ENCODE measurements at places on chromosomes 7 and 10.

- no peak for DNase-seq
Measured at GRCh38 chr10:113390896-113391295, 162.0 kb upstream of the HABP2 start.

GRCh38 chr10:61066661-61067344 is 122.8 kb upstream of the RHOBTB1 start:
- no peak for DNase-seq

DNA sequence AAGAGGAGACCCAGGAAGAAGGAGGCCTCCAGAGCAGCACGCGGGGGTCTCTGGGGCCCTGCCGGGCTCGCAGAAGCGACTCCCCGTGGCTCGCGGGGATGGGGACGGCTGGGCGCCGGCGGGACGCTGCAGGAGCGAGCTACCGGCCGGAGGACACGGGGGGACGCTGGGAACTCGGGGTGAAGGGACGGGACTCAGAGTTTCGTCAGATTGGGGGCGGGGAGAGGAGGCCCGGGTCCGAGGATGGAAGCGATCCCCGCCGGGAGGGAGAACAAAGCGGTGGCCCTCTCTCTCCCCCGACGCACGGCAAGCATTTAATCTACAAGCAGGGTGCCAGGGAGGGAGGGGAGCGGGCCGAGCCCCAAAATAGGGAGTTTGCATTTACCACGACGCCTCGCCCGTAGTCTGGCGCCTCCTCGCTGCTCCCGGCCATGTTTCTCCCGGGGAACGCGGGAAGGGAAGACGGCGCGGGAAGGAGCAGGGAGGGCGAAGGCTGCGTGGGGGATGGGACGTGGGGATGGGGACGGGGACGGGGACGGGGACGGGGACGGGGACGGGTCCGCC is at the start of gene PRTFDC1:
PRTFDC1 (minus strand) TSS at position 464 of the 564 bp plus-strand sequence; CDS start at position 433, 31 bp downstream.
- DNase-seq = peak; percentile 49

- no peak for DNase-seq
Measured at GRCh38 chr10:133115453-133115842, 27.7 kb downstream of the ADGRA1 start.

DNA sequence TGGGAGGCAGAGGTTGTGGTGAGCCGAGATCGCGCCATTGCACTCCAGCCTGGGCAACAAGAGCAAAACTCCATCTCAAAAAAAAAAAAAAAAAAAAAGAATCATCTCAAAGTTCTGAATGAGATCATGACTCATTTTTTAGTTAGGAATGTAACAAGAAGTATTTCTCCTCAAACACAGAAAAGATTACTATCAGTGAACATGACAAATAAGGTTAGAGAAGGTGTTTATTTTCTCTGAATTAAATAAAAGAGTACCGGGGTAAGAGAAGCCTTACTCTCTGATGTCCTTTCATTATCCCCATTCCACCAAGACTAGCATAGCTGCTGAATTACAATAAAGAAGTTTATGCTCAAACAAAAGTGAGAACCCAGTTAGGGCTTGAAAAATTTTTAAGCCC is 50.1 kb downstream of the IPMK start:
- peak; percentile 14 for DNase-seq

GRCh38 chr10:103651783-103652476 is 158.4 kb downstream of the NEURL1 start:
- no peak for DNase-seq

DNA sequence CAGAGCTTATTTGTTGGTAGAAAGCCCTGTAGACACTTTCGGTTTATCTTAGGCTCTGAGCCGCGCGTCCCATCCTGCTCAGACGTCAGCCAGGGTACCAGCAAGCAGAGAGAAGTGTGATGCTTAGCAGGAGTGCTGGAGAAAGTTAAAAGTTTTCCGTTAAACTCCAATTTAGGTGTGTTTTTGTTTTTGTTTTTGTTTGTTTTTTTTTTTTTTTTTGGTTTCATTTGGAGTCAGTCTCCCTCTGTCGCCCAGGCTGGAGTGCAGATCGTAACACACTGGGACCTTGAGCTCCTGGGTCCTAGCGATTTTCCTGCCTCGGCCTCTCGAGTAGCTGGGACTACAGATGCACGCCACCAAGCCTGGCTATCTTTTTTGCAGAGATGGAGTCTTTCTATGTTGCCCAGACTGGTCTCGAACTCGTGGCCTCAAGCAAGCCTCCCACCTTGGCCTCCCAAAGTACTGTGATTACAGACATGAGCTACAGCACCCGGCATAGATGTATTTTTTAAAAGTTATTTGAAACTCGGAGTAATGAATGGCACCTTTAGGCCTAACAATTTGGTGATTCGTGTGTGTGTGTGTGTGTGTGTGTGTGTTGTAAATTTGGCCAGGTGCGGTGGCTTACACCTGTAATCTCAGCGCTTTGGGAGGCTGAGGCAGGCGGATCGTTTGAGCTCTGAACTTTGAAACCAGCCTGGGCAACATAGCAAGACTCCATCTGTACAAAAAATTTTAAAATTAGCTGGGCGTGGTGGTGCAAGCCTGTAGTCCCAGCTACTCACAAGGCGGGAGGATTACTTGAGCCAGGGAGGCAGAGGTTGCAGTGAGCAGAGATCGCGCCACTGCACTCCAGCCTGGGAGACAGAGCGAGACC is 1.3 kb upstream of the HIP1 start:
- peak; percentile 48 for DNase-seq

DNA sequence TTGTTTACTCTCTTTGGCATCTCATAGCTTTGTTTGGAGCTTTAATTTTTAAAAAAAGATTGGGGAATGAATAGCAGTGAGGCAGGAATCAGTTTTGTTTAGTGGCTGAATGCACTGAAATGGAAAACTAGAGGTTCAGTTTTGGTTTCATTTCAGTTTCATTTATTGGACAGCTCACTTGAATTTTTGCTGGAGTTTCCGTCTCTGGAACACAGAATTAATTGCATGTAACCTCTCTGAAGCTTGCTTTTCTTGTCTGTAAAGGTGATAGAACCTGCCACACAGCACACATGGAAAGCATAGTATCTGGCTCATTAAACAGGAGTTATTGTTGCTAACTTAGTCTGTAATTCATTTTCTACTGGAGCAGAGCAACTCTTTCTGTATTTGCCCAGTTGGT is 7.1 kb downstream of the GRM8 start:
- DNase-seq = no peak

DNA sequence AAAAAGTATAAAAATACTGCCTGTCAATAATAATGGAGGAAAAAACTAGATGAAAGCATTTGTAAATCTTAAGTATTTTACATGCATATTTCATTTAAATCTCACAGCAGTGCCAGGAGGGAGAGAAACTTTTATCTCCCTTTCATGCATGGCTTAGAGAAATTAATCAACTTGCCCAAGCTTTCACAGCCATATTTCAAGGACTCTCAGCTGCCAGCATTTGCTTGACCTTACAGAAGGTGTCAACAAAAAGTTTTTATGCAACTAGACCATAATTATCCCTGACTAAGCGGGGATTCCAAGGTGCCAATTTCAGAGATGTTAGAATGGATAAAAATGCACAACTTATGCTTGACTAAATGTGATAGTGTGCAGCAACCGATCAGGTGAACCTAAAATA is 125.4 kb downstream of the ZFAND4 start:
- DNase-seq = no peak

- DNase-seq = no peak
Measured at GRCh38 chr7:84985073-84985784, 201.6 kb downstream of the SEMA3D start.

GRCh38 chr7:139523199-139523941 is at the start of gene CLEC2L:
Gene CLEC2L, plus strand, starts transcription at chr7:139523685. Its CDS starts 243 bp downstream, at chr7:139523928.
- DNase-seq = no peak

DNA sequence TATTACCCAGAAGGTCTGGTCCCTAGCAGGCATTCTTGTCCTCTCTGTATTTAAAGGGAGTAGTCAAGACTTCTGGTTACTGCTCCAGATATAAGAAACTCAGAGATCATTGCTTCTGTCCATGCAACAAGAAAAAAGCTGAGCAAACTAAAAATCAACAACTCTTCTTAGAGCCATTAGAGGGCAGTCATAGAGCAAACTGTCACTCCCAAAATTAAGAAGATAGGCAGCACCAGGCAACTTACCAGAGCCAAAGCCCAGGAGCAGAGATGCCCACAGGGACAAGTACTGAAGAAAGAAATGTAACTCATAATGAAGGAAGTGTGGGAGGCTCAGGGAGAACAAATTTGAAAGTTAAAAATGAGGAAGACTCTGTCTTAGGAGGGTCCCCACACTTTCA is 472.9 kb upstream of the COBL start:
- no peak for DNase-seq

- DNase-seq = no peak
Measured at GRCh38 chr7:94996369-94996768, 89.0 kb downstream of the PPP1R9A start.

GRCh38 chr7:101911800-101912715 is 94.6 kb downstream of the CUX1 start:
- peak; percentile 33 for DNase-seq

- DNase-seq = no peak
Measured at GRCh38 chr10:43373461-43373860, 2.0 kb downstream of the FXYD4 start.

GRCh38 chr7:3107889-3108570 is 64.4 kb upstream of the CARD11 start:
- DNase-seq = no peak

GRCh38 chr7:138304071-138304320 is 156.1 kb upstream of the TRIM24 start:
- DNase-seq = no peak

DNA sequence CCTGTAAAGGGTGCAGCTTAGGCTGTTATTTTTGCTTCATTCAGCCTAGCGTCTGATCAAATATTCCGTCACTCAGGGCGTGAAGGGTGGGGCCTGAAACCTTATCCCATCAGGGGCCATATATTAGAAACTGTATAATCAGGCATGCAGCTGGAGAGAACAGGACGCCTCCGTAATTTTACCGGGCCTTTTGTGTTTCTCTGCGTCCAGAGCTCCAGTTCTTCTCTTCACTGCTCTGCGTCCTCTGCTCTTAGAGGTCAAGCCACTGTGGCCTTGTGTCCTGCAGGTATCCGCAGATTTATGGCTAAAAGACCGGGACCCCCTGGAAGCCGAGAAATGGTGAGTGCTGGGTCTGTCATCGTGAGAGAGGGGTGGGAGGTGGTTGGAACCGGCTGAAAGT is at the start of gene ZNF735:
ZNF735 (plus strand) TSS at position 301 of the 400 bp plus-strand sequence; CDS start at position 301, 0 bp downstream.
- DNase-seq = no peak

DNA sequence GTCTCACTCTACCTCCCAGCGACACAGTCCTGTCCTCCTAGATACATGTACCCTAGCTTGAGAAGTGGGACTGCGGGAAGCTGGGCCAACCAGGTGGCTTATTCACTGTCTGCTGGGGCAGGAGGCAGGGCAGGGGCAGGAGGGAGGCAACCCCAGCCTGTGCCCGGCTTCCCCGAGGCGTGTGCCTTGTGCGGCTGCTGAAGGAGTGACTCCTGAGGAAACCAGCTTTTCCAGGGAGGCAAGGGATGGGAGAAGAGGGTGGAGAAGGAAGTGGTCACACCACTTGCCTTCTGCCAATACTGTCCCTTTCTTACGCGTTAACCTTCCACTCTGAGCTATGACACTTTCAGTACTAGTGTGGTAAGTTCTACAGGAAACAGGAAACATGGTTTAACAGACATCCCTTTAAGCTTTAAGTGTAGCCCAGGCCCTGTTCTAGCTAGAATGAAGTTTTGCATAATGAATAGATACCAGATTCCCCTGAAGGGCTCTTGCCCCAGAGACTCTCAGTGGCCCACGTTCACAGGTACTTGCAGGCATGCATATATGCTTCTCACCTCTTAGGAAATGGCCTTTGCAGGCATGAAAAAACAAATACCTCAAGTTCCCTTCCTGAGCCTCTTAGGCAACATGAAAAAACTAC is 40.6 kb downstream of the SYPL1 start:
- no peak for DNase-seq

- no peak for DNase-seq
Measured at GRCh38 chr10:21314906-21315644, 210.4 kb downstream of the SKIDA1 start.

DNA sequence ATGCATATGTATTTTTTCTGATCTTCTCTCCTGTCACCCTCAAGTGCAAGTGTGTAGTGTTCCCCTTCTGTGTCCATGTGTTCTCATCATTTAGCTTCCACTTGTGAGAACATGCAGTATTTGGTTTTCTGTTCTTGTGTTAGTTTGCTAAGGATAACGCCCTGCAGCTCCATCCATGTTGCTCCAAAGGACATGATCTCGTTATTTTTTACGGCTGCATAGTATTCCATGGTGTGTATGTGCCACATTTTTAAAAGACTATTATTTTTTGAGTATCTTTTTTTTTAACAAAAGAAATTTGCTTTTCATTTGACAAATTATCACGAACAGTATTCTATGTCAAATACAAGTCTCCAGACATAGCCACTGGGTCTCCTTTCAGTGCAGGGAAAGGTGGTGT is 110.1 kb upstream of the ZNF746 start:
- DNase-seq = no peak

DNA sequence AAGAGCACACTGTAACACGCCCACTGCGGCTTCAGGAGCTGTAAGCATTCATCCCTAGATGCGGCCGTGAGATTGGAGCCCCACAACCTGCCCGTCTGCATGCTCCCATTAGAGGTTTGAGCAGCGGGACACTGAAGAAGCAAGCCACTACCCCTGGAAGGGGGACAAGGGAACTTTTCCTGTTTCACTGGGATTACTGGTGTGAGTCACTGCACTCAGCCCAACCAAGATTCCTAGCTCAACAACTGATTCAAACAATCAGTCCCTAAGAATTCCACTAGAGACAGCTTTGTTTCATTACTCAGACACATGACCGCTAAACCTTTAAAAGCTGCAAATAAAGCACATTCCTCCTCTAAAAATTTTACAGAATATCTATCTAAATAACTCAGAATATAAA is 69.8 kb downstream of the ORC5 start:
- DNase-seq = peak; percentile 50

GRCh38 chr10:111207500-111207899 is 130.7 kb downstream of the ADRA2A start:
- DNase-seq = no peak

GRCh38 chr7:19146699-19147098 is 1.5 kb upstream of the FERD3L start:
- DNase-seq = peak; percentile 31

DNA sequence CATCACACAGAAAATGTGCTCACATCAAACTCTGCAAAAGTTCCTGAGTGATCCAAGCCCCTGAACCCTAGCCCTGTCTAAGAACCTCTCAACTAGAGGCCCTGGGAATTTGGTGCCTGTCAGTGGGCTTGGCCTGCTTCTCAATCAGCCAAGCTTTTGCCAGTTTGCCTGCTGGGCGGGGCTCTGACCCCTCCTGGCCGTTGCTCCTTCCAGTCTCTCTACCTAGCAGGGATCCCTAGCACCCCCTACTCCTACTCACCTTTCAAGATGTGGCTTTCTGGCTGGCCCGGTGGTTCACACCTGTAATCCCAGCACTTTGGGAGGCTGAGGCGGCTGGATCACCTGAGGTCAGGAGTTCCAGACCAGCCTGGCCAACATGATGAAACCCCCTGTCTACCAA is 2.1 kb downstream of the KLRG2 start:
- no peak for DNase-seq
